ENCODE measurements at places on chromosomes 4 and X.

- no peak for DNase-seq
Measured at GRCh38 chr4:4269856-4270255, 20.1 kb downstream of the LYAR start.

- DNase-seq: no peak
Measured at GRCh38 chr4:10577508-10578426, 106.8 kb downstream of the CLNK start.

DNA sequence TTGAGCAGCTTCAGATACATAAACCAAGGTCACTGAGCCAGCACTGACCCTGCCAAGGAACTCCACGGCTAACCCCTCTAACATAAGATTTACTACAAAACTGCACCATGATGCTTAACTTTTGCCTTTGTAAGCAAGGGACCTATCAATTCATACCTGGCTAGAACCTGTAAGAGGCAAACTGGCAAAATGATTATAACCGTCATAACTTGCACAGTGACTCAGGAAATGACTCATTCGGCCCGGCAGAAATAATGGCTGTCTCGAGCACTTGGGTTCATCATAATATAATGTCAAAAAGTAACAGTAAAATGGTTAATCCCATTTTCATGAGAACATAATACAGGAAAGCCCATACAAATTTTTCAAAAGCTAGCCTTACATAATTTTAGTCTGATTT lies 17.2 kb downstream of the RASGEF1B start:
- no peak for DNase-seq

DNA sequence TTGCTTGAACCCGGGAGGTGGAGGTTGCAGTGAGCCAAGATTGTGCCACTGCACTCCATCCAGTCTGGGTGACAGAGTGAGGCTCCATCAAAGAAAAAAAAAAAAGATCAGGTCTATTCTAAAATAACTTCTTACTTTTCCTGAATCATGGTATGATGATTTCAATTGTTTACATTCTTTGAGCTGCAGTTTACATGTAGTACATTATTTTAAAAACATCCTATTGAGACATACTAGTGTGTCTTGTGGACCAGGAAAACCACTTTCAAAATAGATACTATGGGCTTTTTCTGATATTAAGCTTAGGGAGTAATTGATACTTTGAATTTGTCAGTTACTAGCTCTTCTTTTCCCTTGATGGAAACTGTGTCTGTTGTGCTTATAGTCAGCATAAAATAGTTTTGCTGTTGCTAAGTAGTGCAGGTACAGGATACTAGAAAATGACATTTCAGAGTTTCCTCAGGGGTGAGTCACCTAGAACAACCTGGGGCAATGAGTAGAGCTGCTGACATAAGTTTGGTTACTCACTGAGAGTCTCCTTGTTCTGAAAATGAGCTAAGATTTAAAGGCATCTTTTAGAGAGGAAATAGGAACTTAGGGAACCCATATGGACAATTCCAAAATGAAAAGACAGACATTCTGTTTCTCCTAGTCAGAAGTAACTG lies 53.2 kb upstream of the C4orf54 start:
- no peak for DNase-seq

GRCh38 chr4:94536649-94537469 lies 85.1 kb downstream of the PDLIM5 start:
- no peak for DNase-seq

GRCh38 chrX:78831523-78831922 lies 84.0 kb downstream of the LPAR4 start:
- no peak for DNase-seq

- no peak for DNase-seq
Measured at GRCh38 chrX:39008549-39008948, 207.3 kb downstream of the MID1IP1 start.

DNA sequence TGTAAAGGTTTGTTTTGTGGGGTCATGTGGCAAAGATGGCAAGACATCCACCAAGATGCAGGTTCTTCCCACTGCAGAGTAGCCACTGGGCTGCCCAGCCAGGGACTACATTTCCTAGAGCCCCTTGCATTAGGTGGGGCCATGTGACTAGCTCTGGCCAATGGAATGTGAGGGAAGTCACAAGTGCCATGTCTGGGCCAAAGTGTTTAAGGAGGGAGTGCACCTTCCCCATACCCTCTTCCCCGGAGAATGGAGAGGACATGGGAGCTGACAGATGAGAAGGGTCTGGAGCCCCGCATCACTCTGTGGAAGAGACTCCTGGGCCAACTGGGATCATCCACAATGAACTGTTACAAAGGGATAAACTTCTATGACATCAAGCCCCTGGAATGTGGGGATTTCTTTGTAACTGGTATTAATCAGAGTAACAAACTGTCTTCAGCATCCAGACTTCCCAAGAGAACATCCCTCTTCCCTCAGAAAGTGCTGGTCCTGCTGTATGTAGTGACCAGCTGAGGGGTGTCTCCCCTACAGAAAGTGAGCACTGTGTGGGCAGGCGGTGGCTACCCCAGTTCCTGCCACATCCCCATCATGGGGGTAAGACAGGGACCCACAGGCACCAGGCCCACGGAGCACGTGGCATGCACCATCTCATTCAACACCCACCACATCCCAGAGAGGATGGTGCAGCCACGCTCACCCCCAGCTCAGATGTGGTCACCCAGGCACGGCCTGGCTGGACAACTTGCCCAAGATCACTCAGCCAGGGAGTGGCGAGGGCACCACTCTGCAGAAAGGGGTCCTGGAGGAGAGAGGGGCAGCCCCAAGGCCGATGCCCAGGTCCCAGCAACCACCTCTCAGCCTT lies 10.9 kb downstream of the PPP2R2C start:
- DNase-seq: no peak

DNA sequence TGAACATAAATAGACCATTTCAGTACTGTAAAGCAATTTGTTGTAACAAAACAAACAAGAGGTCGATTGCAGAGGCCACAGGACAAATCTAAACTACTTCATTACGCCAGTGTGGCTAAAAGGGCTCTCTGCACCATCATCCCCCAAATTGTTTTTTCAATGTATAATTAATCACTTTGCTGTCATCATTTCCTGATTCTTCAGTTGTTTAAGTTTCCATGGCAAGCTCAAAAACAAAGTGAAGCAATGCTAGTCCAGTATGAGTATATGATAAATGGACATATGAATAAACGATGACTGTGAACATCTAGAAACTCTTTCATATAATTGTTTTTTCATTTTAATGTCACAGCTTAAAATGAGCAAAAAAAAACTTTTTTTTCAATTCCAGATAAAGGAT lies 235.4 kb upstream of the FGF13 start:
- DNase-seq: no peak

- DNase-seq: no peak
Measured at GRCh38 chr4:76957004-76957738, 7.6 kb downstream of the SEPTIN11 start.

- DNase-seq: no peak
Measured at GRCh38 chr4:177297785-177298391, 11.8 kb upstream of the NEIL3 start.

- no peak for DNase-seq
Measured at GRCh38 chr4:51851090-51851936, 8.4 kb downstream of the DCUN1D4 start.

DNA sequence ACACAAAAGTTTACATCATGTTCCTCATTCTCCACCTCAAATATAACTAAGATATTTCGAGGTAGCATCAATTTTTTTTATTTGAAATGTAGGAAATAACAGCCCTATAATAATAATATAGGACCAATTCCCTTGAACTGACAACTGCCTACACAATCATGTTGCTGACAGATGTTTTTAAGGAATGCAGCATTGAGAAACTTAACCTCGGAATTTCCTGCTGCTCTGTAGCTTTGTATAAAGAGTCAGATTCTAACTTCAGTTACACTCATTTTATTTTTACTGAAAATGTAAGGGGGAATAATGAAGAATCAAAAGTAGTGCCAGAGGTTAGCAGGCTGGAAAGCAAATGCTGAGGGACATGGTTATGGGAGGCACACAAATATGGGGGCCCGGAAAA lies 235.8 kb downstream of the RBMX2 start:
- no peak for DNase-seq

DNA sequence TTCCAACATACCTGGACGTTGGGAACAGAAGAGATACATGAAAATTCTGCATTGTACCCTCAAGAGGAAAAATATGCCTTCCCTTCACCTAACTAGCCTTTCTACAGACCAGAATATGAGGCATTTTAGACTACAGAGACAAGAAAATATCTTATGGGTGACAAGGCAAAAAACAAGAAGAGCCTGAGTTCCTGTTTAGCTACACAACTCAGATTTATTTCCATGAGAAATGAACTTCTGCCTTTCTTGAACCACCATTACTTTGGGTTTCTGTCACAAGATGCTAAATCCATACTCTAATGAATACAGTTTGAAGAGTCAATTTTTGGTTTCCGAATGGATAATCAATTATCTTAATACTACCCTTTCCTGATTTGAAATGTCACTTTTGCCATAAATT lies 18.7 kb downstream of the RCHY1 start:
- DNase-seq: no peak

GRCh38 chr4:13977746-13978145 lies 350.2 kb upstream of the BOD1L1 start:
- no peak for DNase-seq

DNA sequence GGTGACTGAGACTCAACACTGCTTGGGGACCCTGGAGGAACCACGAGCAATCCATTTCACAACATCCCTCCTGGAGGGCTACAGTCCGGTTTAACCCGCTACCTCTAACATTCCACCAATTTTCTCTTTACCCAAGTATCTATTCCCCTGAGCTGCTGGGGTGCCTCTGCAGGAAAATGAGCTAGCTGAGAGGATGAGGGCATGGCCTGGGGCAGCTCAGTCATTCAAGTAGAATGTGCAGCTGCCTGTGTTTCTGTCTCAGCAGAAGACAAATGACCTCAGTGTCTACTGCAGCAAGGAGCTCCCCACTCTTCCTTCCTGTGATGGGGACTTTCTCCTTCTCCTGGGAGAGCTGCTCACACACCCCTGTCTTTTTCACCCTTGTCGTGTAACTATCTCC lies 120.8 kb downstream of the ZNF518B start:
- no peak for DNase-seq

GRCh38 chr4:121219227-121219626 lies 55.1 kb upstream of the TNIP3 start:
- DNase-seq: no peak
